Activated CD8-positive, alpha-beta memory T cell treated with anti-CD3 and anti-CD28 coated beads for 1 hour (primary cell): ENCODE measurements at places on chromosomes 11 and 22.

GRCh38 chr11:46888636-46889035 is 29.7 kb downstream of the LRP4 start:
- DNase-seq: no peak

GRCh38 chr11:76918941-76919386 is 58.2 kb downstream of the ACER3 start:
- no peak for DNase-seq

DNA sequence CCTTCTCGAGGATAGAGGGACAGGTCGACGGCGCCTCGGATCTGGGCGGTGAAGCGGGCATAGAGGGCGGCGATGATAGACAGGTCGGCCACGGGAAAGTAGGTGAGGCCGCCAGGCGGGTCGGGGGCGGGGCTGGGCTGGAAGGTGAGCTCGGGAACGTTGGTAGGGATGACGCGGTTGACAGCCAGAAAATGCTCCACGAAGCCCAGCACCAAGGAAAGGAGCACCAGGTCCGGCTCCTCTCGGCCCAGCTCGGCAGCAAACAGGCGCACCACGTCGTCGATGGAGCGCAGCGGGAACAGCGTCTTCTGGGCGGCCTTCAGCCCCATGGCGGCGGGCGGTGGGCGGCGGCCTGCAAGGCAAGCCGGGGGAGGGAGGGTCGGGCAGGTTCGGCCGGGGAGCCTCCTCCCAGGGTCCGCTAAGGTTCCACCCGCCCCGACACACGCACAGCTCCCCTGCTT is 540 bp downstream of the MEN1 start:
- DNase-seq: no peak

DNA sequence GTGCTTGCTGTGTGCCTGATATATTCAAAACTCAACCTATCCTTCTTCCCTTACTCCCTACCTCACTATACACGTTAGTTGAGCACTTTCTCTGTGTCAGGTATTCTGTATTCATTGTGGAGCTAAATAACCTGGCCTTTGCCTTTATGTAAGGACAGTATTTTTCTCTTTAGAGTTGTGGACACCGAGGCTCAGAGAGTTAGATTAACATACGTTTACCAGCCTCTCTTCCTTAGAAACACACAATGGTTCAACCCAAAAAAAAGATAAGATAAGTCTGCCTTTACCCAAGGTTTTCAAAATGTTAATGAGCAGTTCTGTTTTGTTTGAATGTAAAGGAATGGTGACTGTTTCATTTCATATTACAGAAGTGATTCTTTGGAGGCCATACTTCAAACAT is 45.0 kb downstream of the CBL start:
- no peak for DNase-seq

- no peak for DNase-seq
Measured at GRCh38 chr11:75606099-75606498, 44.0 kb downstream of the SERPINH1 start.

DNA sequence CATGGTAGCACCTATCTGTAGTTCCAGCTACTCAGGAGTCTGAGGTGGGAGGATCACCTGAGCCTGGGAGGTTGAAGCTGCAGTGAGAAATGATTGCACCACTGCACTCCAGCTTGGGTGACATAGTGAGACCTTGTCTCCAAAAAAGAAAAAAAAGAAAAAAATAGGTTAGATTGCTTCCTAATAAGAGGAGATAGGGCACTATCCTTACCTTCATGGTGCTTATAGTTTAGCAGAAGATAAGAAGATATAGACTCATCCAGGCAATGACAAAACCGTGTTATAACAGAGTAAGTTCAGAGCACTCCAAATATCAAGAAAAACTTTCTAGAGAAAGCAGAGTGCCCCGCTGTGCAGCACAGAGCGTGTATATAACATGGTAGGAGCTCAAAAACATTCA is 42.1 kb downstream of the RRP8 start:
- DNase-seq: no peak

DNA sequence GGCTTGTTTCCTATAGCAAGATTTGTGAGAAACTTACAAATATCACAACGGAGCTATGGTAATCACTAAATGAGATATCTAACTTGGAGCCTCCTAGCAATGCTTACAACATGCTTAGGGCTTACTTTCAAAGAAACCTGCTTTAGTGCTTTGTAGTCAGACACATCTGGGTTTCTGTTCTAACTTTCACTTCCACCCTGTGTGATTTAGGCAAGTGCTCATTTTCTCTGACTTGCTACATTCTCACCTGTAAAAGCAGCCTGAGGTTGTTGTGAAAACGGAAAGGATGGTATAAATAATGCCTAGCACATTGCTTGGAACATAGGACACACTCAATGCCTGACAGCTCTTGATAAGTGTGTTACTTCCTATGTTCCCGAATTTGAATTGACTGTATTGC is 45.6 kb downstream of the LRRC4C start:
- DNase-seq: no peak

DNA sequence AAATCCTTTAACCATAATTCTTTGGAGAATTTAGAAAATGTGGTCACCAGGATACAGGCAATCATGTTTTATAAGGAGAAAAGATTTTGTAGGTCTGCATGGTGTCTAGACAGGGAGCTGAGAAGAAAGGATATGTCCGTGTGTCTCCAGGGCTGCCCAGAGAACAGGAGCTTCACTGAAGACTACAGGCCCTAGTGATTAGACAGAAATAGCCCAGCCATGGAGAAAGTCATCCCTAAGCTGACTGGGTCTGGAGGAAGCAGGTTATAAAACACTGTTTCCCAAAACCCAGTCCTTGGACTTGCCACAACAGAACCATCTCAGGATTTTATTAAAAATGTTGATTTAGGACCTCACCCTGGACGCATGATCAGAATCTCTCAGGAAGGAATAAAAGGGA is 84.4 kb downstream of the GALNT18 start:
- no peak for DNase-seq
